Pulmonary artery endothelial cell (primary cell): ENCODE measurements at places on chromosomes 1 and 21. TPM values are rescaled to one million over a fixed set of nuclear protein-coding genes. Genes with fewer than 3 reads are reported as not detected.

Gene TRIM17
- total RNA-seq, result not detected in 2 replicates

Gene OR2L3
- total RNA-seq, result not detected in 2 replicates

Gene KRTAP19-3
- total RNA-seq, result not detected in 2 replicates

Gene ITGB2
- 0.07 and 0.13 TPM in 2 replicates for total RNA-seq

Gene ZFP69
- total RNA-seq, result 2.8 and 3.8 TPM in 2 replicates

Gene KLF17
- not detected in 2 replicates for total RNA-seq

Gene CA6
- not detected in 2 replicates for total RNA-seq

DNA sequence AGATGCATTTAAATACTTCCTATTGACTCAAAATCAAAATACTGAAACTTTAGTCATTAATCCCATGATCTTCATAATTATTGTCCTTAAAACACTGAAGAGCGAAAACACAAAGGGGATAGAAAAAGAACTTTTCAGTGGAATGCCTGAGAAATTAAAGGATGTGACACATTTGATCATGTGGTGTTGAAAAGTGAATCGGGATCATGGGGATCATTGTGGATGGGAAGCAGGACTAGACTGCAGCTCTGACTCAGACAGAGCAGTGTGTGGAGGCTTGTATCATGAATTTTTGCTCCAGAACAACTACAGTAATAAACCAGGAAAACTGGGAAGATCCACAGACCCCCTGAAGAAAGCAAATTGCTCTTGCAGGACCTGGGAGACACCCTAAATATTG is 161.1 kb upstream of the CXADR start:
- DNase-seq, result no peak

- DNase-seq, result no peak
Measured at GRCh38 chr1:33277488-33278084, 21.3 kb downstream of the ZNF362 start.

GRCh38 chr1:101188331-101188730 is 48.5 kb upstream of the S1PR1 start:
- no peak for DNase-seq

DNA sequence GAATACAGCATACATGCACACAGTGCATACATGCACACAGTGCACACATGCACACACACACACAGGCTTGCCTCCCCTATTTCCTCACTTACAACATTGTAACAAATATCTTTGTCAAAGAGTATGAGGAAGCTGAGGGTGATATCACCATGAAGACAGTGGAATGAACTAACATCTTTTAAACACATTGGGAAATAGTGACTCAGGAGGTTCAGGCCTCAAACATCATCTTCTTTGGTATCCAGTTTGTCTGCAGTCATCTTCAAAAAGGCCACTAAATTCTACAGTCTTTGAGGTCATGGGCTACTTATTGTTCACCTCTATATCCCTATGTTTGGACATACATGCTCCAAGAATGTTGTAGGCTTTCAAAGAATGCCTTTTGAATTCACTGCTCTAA is 2.1 kb upstream of the LCE2B start:
- no peak for DNase-seq

GRCh38 chr1:84301785-84302385 is 377 bp downstream of the SAMD13 start:
- DNase-seq, result no peak

- no peak for DNase-seq
Measured at GRCh38 chr1:205590457-205590768, 41.4 kb downstream of the ELK4 start.

GRCh38 chr1:61173118-61173517 is 90.8 kb downstream of the NFIA start:
- no peak for DNase-seq

DNA sequence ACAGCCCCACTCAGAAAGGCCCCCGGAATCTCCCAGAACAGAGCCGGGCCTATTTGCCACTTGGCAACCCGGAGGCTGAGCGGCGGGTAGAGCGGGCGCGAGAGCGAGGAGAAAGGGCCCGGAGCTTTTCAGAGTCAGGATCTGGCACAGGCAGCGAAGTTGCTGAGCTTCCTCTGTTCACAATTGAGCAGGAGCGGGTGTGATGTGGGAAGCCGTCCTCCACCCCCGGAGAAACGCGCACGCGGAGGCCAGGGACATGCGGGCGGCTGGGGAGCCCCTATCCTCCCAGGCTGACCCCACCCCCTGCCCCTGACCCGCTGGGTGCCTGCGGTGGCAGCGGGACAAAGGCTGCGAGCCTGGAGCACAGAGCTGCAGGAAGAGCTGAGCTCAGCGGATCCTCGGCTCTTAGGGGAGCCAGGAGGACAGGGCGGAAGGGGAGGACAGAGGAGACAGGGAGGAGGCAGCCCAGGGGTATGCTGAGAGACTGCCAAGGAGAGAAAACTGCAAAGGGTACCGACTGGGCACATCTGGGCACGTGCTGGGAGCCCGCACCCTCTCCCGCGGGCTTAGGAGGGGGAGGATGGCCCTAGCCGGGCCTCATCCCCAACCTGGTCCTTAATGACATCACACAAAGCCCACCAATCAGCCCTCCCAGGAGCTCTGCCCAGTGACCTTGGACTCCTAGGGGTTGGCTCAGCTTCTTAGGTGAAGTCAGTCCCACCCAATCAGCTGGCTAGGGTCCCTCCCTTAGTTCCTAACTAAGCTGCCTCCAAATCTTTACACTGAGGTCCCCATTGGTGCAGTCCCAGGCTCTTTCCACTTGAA is 9.3 kb downstream of the KIF21B start:
- no peak for DNase-seq

DNA sequence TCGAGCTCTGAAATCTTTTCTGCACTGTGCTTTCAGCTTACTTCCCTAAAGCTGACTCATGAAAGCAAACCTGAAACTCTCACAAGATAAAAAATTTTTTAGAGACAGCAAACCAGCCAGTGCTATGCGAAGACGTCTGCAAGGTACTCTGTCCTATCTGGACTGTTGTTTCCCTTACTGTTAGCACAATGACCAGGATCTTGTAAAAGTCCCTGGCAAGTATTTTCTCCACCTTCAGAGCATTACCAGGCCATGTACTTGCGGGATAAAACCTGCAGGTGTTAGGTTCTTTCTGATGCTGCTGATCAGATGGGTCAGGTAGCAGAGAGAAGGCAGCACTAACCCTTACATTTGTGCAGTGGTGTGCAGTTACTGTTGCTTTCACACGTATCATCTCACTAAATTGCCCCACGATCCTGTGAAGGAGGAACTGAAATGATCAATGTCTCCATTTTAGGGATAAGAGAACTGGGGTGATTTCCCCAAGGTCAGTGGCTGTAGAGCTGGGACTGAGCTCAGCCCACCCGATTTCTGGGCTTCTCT is 56.6 kb downstream of the PLXNA2 start:
- DNase-seq, result no peak

- DNase-seq, result no peak
Measured at GRCh38 chr1:240652549-240652948, 40.6 kb upstream of the GREM2 start.

DNA sequence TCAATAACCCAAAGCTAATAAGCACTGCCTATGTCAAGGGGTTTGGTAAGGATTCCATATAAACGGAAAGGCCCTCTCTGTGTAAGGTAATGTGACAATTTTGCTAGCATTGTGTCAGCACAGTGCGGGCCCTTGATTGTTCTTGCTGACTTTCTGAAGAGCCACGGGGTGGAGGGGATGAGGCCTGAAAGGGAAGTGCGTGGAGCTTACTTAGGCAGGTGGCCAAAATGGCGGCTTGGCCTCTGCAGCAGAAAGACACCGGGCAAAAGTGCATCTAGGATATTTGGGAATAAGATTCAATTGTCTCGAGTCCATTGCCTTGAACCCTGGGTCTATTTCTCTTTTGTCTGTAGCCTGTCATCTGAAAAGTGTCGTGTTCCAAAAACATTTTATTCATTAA is 114.3 kb downstream of the TGFB2 start:
- peak; percentile 59 for DNase-seq

- peak; percentile 48 for DNase-seq
Measured at GRCh38 chr21:32328595-32328994, 29.9 kb downstream of the MRAP start.

GRCh38 chr21:43884012-43884860 is 19.2 kb downstream of the AGPAT3 start:
- DNase-seq, result no peak

DNA sequence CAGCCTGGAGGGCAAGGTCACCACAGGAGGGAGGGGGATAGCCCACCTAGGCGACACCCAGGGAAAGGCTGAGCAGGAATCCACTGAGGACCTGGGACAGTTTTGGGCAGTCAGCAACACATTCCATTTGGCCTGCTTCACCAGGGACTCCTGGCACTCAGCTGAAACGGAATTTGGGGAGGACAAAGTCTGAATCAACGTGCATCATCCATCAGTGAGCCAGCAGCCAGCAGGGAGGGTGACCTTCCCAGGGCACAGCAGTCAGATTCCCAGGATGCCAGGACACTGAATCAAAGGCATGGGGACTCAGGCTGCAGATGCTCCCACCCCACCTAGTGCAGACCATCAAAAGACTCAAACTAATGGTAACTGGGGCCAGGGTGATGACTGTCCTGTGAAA is 4.6 kb downstream of the SH3BP5L start:
- no peak for DNase-seq

DNA sequence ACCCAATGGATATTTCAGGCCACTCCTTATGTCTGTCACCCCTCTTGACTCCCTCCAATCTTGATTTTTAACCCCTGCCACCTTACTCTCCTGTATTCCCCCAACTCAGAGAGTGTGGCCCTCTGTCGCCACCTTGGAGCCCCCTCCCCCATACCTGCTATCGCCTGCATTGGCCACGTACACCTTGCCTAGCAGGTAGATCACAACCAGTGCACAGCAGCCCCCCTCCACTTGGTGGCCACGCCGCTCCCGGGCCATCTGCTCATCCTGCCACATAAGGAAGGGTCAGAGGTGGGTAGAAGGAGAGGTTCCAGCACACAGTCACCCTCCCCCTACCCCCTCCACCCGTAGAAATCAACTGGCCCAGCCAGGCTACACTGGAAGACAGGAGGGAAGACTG is 2.9 kb downstream of the PPM1J start:
- no peak for DNase-seq

DNA sequence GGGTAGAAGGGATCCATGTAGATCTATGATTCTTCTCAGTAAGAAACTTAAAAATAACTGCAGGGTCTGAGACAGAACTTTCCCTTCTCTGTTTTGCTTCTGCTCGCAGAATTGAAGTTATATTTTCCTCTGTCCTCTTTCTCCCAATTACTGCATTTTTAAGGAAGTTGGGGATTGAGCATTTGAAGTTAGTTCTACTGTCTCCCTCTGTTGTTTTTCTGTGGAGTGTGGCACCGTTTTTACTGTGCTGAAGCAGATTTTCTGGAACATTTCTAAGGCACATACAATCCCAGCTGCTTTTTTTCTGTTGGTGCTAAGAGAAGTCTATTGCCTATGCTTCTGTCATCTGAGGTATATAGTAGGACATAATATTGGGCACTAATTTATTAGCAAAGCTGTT is 43.3 kb downstream of the RASAL2 start:
- no peak for DNase-seq

GRCh38 chr1:16082283-16083038 is 9.0 kb upstream of the FAM131C start:
- no peak for DNase-seq

DNA sequence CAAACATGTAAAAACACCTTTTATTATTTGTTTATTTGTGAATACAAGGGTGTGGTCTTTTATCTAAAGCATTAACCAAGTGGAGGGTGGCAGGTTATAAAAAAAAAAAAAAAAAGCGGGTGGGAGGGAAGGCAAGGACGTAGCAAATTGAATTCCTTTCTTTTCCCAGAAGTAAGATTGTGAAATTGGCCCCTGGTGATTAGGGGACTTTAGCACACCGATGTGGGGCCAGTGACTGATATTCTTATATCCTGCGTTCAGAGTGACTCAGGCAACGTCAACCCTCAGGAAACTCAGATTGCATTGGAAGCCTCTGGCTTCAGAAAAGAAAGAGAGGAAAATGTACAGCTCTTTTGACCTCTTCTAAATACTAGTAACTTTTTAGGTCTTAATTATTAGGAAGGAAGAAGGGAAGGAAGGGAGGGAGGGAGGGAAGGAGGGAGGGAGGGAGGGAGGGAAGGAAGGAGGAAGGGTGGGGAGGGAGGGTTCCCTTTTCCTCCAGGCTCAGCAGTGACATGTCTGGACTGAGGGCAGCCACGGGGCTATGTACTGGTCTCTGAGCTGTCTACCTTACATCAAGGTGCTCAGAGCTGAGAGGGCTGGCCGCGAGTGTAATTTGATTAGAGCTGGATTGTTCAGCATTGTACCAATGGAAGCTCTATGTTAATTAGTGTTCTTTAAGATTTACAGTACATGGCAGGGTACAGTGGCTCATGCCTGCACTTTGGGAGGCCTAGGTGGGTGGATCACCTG is 30.2 kb downstream of the EVA1C start:
- DNase-seq, result peak; percentile 24

DNA sequence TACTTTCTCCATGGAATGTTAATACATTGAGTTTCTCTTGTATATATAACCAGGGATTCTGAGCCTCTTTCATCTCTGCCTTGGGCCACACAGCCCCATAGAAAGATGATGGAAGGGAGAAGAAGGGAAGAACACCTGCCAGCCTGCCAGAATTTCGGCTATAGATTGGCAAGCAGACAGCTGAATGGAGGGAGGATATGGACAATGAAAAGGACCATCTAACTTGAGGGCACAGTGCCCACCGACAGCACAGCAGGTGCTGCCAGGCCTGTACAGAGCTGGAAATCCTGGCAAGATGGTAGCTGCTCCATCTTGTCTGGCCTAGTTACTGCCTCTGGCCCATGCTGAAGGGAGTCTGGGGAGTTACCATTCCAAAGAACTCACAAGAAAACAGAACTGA is 244.3 kb downstream of the FGGY start:
- DNase-seq, result no peak

DNA sequence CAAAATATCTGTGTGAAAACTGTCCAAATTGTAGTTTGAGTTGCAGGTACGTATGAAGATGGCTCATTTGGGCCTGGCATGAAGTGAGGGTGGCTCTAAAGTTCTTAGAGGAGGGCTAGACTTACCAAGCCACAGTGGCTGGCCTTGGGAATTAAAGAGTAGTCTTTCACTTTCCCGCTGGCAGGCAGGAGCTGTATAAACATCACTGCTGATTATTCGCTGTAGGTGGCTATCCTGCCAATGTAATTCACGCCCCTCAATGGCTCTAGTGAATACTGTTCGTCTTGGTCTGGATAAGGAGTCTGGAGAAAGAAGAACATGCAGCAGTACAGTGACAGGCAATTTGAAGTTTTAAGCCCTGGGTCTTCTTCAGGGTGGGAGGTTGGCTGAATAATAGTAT is 31.0 kb downstream of the UROD start:
- no peak for DNase-seq
